ENCODE measurements at places on chromosomes 6 and 20.

DNA sequence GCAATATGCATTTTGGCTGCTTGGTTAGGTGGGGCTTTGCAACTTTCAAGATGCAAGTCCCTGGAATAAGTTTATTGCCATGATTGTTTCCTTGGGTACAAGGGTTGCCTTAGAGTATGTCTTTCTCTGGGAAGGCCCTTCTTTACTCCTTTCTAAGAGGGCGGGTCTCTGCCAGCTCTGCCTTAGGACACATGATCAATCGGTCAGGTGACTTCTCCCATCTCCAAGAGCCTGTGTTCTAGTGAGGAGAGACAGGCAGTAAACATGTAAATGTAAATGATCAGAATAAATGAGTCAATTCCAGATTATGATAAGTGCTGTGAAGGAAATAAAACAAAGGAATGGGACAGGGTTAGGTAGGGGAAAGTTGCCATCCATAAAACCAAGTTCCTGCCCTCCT is 43.2 kb upstream of the BCAS1 start:
- no peak for DNase-seq

DNA sequence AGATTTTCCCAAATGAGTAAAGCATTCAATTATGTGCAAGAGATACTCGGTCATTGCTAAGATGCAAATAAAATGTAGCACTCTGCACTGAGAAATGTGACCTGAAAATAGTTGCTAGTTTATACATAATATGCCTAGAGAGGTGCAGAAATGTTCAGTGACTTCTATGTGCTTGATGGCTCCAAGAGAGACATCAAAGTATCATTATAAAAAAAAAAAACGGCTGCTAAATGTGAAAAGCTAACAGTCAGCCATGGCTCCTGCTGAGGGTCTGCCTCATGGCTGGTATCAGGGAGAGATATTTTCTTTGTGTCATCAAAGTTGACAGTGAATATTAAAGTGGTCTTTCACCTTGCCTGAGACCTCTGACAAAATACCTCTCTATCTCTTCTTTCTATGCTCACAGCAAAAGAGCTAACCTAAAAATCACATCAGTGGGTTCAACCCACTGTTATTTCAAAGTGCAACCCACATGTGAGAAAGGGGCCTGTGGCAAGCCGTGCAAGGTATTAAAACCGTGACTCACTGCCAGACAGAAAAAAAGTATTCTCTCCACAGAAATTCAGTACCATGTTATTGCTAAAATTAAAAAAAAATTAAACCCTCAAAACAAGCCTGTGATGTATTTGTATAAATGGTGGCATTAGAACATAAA is 259.0 kb downstream of the HIVEP2 start:
- DNase-seq = no peak

DNA sequence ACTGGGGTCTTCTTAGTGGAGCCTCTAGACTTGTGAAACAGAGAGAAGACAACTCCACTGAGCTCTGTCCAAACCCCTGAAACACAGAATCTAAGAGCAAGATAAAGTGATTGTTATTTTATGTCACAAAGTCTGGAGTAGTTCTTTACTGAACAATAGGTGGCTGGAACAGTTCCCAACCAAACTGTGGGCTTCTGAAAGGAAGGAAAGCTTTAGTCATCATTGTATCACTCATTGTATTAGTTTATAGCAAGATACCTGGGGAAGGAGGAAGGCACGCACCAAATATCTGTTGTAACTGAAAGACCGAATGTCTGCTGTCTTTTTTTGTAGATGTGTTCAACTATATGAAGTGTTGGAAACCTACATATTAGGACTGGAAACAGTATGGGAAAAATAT is 284.9 kb upstream of the TBX18 start:
- no peak for DNase-seq

GRCh38 chr20:24738058-24738775 is 210.9 kb upstream of the CST7 start:
- DNase-seq = no peak

GRCh38 chr20:36988494-36988966 is 37.0 kb upstream of the SAMHD1 start:
- DNase-seq = peak; percentile 4
